Activated naive CD8-positive, alpha-beta T cell treated with anti-CD3 and anti-CD28 coated beads, Interleukin-2, amount 50 U/mL, for 24 hours (primary cell): ENCODE measurements at places on chromosomes 12 and 14.

- no peak for DNase-seq
Observed at GRCh38 chr14:91095178-91095577, 18.7 kb upstream of the DGLUCY start.

- no peak for DNase-seq
Observed at GRCh38 chr12:25014961-25015360, 66.1 kb upstream of the BCAT1 start.

DNA sequence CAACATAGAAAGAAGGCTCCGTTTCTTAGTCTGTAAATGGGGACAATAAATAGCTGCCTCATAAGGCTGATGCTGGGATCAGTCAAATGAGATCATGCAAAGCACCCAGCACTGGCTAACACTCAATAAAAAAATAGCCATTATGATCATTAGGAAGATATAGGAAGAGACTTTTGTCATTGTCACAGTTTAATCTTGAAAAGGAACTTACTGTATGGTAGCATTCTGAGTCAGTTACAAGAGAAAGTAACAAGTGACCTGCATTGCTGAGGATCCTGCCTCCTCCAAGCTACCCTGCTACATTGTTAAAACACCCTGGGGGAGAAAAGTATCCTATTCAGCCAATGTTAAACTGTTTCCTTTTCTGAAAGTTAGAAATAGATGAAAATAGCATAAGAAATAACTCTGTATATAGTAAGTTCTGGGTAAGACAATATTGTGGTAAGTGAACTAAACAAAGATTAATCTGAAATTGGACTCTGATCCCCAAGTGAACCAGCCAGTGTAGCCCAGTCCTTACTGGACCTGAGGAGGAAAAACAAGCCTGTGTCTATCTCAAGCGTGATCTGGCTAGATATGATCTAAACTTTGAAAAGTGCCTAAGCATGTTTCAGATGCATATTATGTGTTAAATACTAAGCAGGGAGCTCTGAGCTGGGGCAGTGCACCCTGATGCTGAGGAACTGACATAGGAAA is 3.6 kb upstream of the NUDT4 start:
- DNase-seq = no peak

DNA sequence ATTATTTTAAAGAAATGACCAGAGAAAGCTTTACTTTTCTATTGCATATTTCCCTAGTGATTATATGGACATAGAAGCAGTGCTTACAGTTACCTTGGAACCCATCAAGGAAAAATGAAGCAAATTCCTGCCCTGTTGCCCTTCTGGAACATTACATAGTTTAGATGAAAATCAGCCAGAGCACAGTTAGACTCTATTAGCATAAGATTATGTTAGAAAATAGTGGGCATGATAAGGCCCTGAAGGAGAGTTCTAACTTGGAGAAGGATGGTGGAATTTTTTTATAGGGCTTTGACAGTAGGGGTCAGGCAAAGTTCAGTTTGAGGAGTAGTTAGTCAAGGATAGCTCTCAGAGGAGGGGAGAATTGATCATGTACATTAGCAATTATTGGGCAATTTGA is 74.3 kb downstream of the FUT8 start:
- DNase-seq = no peak

DNA sequence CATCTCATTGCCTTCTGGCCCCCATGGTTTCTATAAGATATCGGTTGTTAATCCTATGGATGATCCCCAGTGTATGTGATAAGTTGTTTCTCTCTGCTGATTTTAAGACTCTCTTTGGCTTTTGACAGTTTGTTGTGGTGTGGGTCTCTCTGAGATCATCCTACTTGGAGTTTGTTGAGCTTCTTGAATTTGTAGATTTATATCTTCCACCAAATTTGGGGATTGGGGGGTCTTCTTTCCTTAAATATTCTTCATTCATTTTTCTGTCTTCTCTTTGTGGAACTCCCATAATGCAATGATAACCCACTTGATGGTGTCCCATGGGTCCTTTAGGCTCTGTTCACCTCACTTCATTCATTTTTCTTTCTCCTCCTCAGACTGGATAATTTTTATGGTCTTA is 20.0 kb upstream of the BBS10 start:
- DNase-seq = no peak

GRCh38 chr12:15697201-15697600 is 92.0 kb downstream of the EPS8 start:
- DNase-seq = no peak

DNA sequence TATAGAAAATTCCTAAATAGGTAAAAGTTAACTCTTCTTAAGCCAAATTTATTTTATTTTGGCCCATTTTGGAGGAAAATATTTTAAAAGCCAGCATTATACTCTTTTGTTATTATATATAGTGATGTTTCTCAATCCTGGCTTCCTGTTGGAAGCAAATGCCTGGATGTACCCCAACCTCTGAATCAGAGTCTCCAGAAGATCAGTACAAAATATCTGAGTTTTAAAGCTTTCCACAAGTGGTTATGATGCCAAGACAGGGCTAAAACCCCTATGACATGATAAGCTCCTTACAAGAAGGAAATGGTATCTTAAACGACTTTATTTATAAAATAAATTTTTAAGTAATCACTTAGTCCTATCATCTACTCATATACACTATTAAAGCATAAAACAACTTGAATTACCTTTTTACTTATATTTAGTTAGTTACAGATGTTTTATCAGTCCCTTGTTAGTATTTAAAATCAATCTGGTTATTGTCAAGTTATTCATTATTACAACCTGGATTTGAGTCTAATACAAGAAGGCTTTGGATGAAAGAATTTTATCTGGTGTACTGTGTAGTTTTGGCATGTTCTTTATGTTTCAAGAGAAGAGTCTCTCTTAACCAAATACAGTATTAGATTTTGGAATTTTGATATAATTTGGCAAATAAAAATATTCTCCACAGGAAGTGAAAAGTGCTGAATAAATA is 238.1 kb downstream of the SLC2A13 start:
- DNase-seq = no peak

- DNase-seq = no peak
Observed at GRCh38 chr14:94370524-94370910, 17.9 kb downstream of the SERPINA1 start.

DNA sequence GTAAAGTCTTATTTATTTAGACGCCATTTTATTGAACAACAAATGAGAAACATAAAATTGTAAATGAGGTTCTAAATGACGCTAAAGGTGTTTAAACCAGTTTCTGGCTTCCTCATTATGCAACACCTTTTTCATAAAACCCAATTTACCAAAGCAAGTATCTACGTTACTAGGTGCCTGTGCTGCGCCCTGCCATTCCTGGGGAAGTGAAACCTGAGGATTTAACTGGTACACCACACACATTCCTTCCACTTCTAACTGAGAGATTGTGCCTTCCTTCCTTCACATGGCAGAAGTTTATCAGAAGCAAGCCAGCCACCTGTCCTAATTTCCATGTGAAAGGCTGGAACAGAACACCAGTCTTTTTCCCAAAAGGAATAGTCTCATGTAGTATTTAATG is 40.3 kb upstream of the GCH1 start:
- DNase-seq = no peak

GRCh38 chr12:104207416-104208205 is 8.0 kb upstream of the TXNRD1 start:
- no peak for DNase-seq

DNA sequence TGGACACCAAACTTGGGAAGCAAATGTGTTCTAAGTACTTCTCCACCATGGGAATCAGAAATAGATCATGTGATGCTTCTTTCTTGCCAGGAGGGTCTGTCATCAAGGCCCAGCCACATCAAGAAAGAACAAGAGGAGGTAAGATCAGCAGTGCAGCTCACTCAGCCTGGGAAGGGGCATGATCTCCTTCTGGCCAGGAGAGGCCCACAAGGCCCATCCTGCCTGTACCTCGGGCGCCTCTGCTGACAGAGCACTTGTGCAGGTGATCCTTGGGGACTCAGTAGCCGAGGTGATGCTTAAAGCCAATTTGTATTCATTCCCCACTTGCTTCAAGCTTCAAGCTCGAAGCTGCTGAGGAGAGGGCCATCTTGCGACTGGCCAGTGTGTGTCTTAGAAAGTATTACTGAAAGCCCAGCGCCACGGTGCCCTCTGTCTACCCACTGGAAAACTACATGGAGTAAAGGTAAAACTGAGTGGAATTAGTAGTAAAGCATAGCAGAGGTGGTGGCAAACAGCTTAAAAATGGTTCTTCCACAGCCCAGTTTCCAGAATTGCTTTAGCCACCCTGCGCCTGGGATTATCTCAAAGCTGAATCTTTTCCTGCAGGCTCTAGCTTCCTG is 26.2 kb downstream of the RTRAF start:
- no peak for DNase-seq

- no peak for DNase-seq
Observed at GRCh38 chr12:124188084-124188483, 106.8 kb upstream of the RFLNA start.

- no peak for DNase-seq
Observed at GRCh38 chr14:21455592-21455911, 371 bp downstream of the CHD8 start.

DNA sequence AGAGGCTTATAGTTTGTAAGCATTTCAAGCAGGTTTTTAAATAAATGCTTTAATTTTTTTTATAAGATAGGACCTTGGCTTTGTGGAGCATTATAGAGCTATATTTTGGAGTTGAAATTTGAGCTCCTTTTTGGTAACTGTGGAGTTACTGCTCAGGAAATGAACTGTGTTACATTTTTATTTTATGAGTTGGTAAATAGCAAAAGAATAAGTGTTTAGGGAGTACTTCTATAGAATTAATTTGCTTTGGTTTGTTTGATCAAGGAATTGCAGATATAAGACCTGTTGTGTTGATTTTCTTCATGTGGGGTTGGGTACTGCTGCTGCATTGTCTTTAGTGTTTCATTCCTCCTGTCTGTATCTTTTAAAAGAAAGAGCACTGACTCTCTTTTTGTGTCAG is 3.5 kb downstream of the ATP2A2 start:
- no peak for DNase-seq

DNA sequence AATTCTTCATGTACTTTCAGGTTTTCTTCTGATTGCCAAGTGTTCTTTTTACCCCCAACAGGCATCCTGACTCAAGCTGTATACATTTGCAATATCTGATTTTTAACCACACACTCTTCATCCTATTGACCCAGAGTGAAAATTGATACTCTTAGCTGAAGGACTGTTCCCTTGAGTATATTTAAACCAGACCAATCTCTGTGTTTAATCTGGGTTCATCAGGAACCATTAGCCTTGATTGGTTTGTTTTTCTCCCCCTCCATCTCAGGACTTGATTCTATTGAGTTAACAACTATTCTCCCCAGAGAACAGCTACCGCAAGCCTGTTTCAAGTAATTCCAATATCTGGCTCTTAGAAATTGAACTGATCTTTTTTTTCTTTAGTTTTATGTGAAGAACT is 222.3 kb upstream of the NOVA1 start:
- no peak for DNase-seq

- no peak for DNase-seq
Observed at GRCh38 chr12:96132819-96133218, 61.4 kb upstream of the ELK3 start.

DNA sequence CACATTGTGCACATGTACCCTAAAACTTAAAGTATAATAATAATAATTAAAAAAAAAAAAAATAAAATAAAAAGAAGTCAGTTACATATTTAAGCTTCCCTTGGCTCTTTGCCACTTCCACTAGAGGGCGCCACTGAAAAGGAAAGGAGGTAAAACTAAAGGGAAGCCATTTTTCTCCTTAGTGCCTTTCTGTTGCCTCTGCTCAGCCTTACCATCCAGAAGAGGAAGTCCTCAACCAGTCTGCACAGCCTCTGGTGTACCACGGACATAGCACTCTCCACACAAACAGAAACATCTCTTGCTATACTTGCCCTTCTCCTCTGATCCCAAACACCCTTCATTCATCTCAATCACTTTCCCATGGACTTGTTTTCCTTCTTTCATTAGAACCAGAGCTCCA is 169.0 kb upstream of the EEA1 start:
- peak; percentile 78 for DNase-seq

DNA sequence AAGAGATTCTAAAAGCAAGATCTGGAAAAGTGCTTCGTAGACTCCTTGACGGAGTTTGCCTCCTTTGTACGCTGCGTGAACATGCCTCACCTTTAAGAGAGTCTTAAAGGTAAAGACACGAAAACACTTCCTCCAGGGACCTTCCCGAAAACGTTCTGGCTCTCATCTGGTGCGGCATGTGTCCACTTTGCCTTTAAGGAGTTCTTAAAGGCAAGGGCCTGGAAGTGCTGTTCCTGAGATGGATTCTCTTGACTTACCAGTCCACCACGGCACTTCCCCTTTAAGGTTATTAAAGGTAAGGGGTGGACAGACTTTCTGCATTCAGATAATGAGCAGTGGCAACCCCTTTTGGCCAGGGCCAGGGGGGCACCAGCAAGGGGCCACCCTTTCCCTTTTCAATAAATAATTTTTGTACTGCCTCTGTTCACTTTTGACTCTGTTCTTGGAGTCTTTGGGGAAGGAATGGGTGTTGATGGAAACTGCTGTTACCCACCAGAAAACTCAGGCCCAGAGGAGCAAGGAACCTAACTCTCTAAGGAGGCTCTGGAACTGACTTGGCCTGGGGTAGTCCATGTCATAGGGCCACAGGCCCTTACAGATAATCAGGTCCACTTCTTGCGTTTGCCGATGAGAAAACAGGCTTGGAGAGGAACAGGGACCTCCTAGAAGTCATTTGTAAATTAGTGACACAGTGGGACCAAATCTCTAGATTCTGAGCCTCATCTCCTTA is 4.4 kb downstream of the REM2 start:
- peak; percentile 15 for DNase-seq

DNA sequence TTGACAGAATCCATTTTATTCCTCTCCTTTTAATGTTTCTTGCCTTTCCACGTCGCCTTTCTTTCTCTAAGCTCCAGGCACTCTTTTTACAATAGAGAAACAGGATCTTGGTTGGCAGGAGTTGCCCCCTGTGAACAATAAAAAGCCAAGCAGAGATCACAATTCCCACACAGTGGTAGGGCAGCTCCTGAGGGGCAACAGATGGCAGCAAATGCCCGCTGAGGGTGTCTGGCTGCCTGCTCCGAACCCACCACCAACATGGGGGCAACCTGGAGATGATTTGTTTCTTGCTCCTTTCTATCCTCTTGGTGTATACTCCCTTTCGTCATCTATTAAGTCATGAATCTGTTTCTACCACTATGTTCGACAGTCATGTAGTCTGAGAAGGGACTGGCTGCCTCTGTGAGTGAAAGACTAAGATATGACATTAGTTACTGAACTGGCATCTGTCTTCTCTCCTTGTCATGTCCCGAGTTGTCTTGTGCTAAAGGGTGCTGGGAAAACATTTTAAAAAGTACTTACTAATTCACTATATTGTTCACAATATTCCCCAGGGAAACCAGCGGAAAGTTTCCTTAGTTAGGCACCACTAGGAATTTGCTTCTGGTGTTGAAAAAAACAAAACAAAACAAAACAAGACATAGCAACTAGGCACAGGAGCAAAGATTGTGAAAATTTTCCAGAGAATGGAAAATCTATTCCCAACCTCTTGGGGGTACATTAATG is 170.1 kb downstream of the STXBP6 start:
- no peak for DNase-seq

- DNase-seq = no peak
Observed at GRCh38 chr12:50296554-50296953, 13.2 kb upstream of the LIMA1 start.

- no peak for DNase-seq
Observed at GRCh38 chr14:58972233-58973017, 216.0 kb upstream of the DAAM1 start.
